Fibroblast of skin of left quadriceps (primary cell): ENCODE measurements at places on chromosomes 13 and 19.

GRCh38 chr19:10518444-10519361 is 1.5 kb upstream of the S1PR5 start:
- DNase-seq, result no peak

- no peak for DNase-seq
These were observed 87.3 kb downstream of the KCTD15 start for GRCh38 chr19:33883859-33884519.

DNA sequence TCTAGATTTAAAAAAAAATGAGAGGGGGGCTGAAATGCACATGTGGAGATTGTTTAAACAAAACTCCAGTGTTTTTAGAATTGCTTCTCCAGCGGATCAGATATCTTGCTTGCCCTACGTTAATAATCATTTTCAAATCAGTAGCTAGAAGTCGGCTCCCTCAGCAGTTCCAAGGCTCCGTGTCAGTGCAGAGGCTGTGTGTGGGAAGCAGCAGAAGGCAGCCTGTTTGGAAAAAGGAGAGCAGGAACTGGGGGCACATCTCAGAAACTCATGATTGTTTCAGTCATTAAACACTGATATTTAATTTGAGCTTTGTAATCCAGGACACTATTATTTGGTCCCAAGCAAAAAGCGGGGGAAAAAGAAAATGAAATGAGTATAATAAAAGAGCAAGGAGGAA is 50.9 kb downstream of the SOX21 start:
- no peak for DNase-seq

DNA sequence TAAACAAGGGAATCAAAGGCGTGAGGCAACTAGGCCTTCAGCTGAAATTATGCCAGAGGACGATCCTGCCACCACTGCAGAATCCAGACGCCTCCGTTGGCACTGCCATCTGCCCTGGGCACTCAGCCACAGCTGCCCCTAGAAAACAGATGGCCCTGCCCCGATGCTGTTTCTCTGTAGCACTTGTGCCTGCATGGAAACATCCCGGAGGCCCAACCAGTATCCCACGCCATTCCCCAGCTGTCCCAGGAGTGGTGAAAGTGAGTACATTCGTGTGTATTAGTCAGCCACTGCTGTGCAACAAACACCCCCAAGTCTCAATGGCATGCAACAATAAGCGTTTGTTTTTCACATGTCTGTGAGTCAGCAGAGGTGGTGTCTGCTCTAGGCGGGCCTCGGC is 8.9 kb upstream of the CRTC1 start:
- no peak for DNase-seq

DNA sequence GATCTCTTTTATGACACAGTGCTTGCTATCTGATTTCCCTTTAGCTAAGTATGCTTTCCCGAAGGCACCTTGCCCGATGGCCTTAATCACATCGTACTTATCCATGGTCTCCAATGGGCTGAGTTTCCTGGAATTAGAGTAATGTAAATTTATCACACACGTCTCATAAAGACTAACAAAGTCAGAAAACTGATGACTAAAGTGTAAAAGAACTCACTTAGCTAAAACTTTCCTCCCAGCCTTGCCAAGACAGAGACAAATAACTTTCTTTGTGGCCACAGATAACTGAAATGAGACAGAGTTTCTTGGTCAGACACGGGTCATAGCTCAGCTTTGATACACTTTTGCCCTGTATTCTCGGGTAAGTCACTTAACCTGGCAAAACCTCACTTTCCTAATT is 1.5 kb downstream of the NEK5 start:
- DNase-seq, result no peak

DNA sequence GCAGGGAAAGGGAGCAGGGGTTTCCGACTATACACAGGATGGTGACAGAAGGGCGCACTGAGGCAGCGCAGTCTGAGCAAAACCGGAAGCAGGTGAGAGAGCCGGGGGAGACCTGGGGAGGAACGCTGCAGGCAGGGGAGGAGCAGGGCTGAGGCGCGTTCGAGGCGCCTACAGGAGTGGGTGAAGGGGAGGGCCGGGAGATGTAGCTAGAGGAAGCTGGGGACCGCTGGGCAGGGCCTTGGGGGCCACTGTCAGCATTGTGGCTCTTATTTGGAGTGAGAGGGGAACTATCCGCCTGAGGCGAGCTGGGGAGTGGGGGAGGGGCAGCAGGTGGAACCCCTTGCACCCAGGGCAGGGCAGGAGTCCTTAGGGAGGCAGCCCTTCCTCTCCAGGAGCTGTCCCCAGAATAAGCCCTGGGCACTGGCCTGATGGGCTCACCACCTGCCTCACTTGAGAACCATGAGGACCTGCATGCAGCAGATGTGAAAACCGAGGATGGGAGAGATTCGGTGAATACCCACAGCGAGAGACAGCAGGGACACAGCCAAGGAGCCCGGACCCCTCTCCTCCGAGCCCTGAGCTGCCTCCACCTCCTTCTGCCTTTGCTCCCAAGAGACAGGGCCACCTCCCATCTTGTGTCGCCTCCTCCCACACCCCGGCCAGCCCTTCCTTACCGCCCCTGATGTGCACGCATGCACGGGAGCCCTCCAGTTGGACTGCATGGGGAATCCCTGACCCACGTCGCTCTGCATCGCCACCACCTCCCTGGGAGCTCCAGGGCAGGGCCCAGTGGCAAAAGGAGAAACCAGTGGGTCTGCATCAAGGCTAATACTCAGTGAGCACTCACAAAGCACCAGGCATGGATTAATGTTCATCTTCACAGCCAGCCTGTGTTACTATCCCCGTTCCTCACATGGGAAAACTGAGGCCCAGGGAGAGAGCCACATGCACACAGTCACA is 10.3 kb downstream of the AKT2 start:
- DNase-seq, result no peak

- no peak for DNase-seq
These were observed 21.1 kb downstream of the ELL start for GRCh38 chr19:18500799-18501198.

DNA sequence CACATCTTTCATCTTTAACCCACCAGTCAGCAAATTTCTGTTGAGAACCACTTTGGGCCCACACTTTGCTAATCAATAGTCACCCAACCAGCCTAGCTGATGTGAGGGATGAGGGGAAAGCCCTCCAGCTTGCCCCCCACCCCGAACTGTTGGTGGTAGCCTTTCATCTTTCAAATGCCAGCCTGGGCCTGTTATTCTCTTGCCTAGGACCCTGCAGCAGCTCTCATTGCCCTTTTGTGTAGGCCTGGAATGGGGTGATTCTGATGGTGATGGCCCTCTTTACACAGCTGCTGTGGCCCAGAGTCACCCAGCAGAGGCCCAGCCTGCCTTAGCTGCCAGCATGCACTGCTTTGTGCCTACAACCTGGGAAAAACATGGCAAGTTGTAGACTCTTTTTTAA is 294.5 kb downstream of the SLC7A1 start:
- no peak for DNase-seq

GRCh38 chr19:11587302-11587974 is 9.8 kb upstream of the ZNF627 start:
- DNase-seq, result peak; percentile 32

GRCh38 chr13:99970651-99971575 is 654 bp downstream of the ZIC5 start:
- no peak for DNase-seq
